ENCODE measurements at places on chromosomes 4 and X.
A peak's percentile ranks its signal among the peaks of the same experiment; 100 is the strongest.

- no peak for DNase-seq
These were observed 289.8 kb downstream of the LDB2 start for GRCh38 chr4:16608611-16609125.

- DNase-seq: no peak
These were observed 25.9 kb downstream of the HOPX start for GRCh38 chr4:56655209-56655626.

GRCh38 chrX:70476166-70476933 lies 31.7 kb downstream of the DLG3 start:
- DNase-seq: no peak

GRCh38 chrX:40097504-40098263 lies at the start of gene BCOR:
Gene BCOR, minus strand, starts transcription at chrX:40097958. Its CDS starts 20,029 bp downstream, at chrX:40077929.
- peak; percentile 76 for DNase-seq

GRCh38 chr4:102791318-102791835 lies 30.6 kb upstream of the MANBA start:
- DNase-seq: no peak

GRCh38 chr4:113943863-113944262 lies 35.6 kb downstream of the ARSJ start:
- DNase-seq: no peak

DNA sequence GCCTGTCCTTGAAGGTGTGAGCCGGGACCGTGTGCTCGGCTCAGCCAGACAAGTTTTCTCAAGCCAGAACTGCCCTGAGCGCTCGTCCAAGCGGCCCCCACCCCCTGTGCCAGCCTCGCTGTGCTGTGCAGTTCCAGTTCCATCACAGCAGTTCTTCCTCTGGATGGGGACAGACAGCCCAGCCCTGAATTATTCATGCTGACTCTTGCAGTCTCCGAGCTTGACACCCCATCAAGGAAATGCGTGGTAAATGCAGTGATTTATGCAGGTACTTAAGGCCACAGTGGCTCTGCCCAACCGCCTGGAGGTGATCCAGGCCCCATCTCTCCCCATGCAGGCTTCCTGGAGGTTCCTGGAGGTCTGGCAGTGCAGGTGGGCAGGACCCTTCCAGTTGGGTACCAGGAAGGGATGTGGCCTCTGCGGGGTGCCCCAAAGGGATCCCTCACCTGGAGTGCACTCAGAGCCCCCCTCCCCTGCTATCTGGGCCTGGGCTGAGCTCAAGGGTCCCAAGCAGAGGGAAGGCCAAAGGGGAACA lies 44.8 kb upstream of the HMX1 start:
- DNase-seq: no peak

GRCh38 chr4:16715482-16715881 lies 183.0 kb downstream of the LDB2 start:
- no peak for DNase-seq

- DNase-seq: no peak
These were observed 79.5 kb downstream of the PCDH18 start for GRCh38 chr4:137452799-137453198.

- DNase-seq: no peak
These were observed 23.7 kb downstream of the YTHDC1 start for GRCh38 chr4:68326141-68326540.

DNA sequence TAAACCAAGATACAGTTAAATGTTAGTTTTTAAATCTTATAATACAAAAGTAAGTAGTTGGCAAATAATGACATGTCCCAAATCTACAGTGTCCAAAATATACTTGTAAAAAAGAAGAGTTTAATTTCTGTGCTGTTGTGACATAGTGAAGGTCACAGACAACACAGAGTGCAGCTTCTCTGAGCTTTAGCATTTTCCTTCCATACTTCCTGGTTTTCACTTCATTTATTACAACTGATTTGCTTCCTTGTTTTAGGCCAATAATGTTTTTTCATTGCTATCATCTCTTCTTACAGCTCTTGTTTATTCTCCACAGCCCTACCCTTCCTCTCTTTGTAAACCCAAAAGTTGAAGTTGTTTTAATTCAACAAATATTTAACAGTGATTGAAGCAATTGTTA lies 132.4 kb upstream of the TET2 start:
- DNase-seq: no peak

DNA sequence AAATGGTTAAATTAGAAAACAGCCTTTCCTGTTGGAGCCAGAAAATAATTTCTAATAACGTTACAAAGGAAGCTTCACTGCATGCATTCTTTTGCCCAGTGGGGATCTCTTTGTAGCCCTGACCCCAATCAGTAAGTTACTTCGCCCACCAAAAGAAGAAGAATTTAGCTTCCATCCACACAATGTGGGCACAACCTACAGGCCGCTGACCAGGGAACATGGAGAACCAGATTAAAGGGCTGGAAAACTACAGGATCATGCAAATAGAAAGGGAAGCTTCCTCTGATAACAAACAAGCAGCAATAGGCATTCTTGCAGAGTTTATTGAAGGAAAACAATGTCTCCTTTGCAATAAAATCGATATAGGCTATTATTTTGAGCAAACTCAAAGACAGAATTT lies 21.3 kb upstream of the TSPAN5 start:
- no peak for DNase-seq

- no peak for DNase-seq
These were observed 89.0 kb downstream of the NSUN7 start for GRCh38 chr4:40838742-40839141.

GRCh38 chr4:6245246-6246169 lies 24.1 kb upstream of the WFS1 start:
- no peak for DNase-seq

GRCh38 chr4:76850010-76850441 lies 47.9 kb downstream of the SOWAHB start:
- no peak for DNase-seq

GRCh38 chr4:32148111-32148666 lies 1428.0 kb downstream of the PCDH7 start:
- DNase-seq: no peak

GRCh38 chrX:36978886-36979285 lies 29.3 kb upstream of the FAM47C start:
- no peak for DNase-seq

- DNase-seq: no peak
These were observed 22.8 kb downstream of the FBXW7 start for GRCh38 chr4:152513078-152513477.

DNA sequence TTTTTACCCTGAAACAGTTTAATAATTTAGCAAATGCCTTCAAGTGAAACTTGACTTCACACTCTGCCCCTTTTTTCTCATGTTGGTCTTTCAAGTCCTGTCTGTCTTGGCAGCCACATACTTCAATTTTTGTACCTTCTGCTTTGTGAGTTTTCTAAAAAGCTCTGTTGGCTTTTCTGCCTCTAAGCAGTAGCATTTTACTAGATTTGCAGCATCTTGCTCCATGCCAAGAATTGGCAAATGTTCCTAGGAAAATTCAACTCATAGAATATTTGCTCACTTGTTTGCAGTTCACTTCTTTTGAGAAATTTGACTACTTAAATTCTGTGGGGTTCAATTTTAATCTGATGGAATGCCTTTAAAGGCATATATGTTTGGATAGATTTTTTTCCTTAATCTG lies 59.2 kb downstream of the FAM47A start:
- no peak for DNase-seq

DNA sequence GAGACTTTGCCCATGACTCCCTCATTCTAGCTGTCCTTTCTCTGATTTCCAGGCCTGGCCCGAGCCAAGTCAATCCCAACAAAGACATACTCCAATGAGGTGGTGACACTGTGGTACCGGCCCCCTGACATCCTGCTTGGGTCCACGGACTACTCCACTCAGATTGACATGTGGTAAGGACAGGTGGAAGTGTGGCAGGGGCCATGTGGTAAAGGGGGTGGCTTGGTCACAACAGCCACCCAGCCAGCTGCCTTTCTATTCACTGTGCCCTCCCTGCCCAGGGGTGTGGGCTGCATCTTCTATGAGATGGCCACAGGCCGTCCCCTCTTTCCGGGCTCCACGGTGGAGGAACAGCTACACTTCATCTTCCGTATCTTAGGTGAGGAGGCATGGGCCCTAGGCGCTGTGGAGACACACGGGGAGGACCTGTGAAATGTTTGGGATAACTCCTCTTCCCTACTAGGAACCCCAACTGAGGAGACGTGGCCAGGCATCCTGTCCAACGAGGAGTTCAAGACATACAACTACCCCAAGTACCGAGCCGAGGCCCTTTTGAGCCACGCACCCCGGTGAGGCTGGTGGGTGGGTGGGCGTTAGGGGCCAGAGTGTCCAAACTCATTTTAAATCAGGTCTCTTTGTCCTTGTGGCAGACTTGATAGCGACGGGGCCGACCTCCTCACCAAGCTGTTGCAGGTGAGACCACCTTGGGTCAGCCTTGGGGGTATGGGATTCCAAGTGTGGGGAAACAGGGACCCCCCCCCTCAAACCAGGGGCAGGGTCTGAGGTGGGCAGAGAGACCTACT lies 6.1 kb upstream of the USP11 start:
- no peak for DNase-seq

- DNase-seq: no peak
These were observed 1920.5 kb upstream of the PCDH7 start for GRCh38 chr4:28799696-28800095.

DNA sequence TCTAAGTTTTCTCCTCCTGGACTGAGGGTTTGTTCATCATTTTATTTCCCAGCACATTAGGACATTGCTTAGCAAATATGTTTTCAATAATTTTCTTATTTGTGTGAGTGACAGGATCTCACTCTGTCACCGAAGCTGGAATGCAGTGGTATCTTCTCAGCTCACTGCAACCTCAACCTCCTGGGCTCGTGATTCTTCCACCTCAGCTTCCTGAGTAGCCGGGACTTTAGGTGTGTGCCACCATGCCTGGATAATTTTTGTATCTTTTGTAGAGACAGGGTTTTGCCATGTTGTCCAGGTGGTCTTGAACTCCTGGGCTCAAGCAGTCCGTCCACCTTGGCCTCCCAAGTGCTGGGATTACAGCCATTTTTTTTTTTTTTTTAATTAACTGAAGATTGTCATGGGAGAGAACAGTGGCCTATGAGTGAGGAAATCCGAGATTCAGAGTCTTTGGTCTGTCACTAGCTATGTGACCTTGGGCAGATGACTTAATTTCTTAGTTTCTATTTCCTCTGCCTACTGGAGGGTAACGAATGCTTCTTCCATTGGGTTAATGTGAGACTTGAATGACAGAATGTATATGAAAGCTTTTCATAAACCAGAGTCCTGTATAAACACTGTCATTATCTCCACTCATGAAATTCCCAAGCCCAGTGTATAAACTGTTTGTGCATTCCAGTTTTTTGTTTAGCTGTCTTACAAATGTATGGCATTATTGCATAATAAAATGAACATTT lies 23.9 kb downstream of the MOB1B start:
- DNase-seq: no peak

- no peak for DNase-seq
These were observed 575.1 kb downstream of the IL15 start for GRCh38 chr4:142211444-142211843.

DNA sequence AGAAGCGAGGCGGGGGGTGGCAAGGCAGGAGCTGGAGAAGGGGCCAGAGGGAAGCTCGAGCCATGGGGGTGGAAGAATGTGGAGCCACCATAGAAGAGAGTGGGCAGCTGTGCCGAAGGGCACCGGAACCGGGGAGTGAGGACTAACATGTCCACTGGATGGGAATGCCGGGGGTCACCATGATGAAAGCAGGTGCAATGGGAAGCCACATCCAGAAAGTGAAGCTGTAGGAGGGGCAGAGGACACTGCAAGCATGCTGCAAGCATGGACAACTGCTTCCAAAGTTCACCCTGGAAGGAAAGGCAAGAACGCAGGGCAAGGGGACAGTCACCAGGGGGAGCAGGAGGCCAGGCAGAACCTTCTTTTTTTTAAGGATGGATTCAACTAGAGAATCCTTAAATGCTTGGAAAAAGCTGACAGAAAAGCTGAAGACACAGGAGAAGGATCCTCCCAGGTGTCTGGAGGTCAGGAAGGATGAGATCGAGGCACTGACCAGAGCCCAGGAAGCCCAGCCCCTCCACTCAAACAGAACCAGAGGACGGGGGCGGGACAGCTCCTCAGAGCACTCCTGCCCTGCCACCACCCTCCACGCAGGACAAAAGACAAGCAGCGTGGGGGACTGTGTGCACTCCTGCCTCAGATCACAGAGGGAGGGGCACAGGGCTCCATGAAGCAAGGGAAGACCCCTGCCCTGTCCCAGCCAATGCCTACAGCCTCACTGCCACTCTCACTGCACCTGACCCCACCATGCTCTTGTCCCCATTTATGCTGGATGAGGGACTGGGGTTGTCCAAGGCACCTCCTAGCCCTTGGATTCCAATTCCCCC lies 169.2 kb downstream of the AFAP1 start:
- no peak for DNase-seq

DNA sequence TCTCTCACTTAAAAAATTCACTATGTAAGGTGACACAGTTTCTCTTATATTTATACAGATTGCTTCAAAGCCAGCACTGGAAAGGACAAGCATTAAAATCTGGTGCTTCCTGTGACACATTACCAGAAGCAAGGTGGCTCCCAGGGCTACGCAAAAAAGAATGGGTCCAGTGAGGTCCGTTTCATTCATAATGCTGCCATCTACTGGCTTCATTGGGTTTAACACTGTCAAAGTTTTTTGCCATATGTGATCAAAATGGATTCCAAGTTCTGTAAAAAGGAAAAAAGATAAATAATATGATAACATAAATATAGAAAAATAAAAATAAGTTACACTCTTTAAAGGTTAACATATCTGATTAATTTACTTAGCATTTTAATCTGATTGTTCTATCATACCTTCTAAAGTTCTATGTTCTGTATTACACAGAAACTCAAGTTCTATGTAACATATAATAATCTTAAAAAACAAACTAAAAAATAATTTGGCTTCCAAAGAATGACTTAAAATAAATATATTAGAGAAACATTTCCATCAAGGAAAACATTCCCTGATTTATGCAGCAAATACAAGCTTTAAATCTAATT lies 22.1 kb downstream of the YIPF7 start:
- DNase-seq: peak; percentile 11

DNA sequence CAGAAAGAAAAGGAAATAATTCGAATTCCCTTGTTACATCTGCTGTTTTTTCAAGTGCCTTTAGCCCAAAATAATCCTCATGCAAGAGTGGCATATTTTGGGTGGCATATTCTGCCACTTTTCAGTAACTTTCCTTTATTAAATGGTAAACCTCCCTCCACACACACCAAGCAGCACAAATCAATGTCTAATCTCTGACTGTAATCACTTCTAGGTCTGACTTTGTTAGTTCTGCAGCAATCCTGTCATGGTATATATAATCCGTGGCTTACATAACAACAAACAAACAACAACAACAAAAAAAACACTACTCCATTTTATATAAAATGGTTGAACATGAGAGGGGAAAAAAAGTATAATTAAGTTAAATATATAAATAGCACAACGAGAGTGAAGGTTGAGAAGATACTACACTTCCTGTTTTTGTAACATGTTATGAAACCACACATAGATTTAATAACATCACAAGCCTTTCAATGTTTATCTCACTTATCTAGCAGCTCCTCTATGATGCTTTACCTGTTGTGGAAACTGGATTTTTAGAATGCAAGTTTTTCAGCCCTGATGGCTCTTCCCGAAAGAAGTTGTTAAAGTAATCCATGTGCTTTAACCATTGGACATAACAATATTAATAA lies 715.4 kb downstream of the GRXCR1 start:
- no peak for DNase-seq

GRCh38 chr4:148716431-148717052 lies 274.3 kb upstream of the NR3C2 start:
- no peak for DNase-seq
